Choroid plexus epithelial cell (primary cell): ENCODE measurements at places on chromosomes 11 and 22.
A peak's percentile ranks its signal among the peaks of the same experiment; 100 is the strongest.

GRCh38 chr11:65555693-65556231 is 2.4 kb downstream of the LTBP3 start:
- DNase-seq = peak; percentile 68

DNA sequence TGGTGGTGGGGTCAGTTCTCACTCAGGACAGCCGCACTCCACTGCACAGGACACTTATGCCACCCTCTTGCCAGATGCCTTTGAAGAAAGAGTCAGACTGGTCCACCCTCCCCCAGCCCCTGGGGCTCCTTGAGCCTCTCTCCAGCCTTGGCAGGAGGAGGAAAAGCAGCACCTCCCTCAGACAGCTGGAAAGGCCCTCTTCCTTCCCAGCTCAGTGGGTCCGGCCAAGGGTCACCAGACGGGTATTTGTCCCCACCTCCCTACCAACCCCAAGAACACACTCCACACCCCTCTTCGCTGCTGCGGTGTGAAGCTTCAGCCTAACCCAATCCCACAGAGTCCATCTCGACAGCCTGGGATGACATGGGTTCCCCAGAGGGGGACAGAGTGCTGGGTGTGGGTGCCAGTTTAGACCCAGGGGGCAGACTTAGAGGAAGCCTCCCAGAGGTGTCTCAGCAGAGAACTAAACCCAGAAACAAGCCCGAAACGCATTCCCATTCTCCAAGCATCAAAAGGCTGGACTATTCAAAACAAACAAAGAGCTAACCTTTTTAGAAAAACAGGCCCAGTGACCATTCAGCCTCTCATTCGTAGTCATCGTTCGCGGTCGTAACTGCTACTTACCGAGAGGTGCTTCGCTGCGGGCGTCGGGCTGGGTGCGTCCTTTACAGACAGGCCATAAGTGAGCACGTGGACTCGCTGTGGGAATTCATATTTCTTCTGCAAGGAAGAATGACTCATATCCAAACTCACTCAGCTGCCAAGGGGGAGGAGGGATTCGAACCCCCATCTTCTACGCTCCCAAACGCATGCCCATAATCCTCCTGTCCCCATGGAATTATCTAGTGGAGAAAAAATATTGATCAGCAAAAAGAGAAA is 57.5 kb upstream of the ANO1 start:
- DNase-seq = no peak

DNA sequence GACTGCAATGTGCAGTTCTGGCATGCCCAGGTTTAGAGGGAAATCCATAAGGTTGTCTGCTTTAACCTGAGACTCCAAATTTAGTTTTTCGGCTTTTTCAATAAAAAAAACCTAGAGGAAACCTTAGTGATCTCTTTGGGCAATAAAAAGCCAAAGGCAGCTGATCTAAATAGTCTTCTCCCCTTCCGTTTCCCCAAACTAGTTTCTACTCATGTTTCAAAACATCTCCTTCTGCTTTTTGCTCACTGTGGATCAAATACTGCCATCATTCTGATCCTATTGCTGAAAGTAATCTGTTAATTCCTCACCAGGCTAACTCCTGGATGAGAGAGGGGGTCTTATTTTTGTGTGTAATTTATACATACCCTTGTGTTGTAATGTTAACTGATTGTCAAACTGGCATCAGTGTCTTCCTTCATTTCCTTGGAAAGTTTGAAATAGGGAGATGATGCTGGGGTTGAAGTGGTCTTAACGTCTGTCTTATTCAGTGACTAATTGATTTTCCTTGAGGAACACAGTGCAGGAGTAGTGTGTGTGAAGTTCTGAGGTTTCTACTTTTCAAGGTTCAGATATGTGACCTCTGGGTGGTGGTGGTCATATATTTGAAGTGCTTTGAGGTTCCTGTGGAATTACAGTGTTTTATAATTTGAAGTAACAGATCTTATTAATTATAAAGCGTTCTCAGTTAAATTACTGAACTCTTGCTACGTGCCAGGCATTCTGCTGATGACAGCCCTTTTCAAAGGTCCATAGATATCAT is 55.0 kb downstream of the ARHGAP42 start:
- DNase-seq = no peak

GRCh38 chr22:47927648-47928210 is 1165.3 kb downstream of the TBC1D22A start:
- no peak for DNase-seq

GRCh38 chr11:8192016-8192895 is 23.4 kb upstream of the RIC3 start:
- peak; percentile 85 for DNase-seq

DNA sequence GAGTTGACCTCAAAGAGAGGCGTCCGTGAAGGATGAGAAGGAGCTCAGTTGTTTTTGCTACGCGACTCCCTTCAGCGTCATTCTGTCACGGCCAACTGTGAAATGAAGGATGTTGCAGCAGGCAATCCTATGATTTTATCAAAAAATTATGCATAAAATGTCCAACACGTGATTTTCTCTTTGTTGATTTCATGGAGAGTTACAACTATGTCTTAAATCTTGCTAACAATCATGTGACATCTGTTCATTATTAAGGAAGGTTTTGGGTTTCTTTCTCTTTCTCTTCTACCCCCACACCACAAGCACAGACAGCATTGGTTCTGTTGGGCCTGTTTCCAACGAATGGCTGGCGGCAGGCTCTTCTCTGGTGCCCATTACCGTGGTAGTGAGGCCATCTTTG is 3.7 kb downstream of the KRTAP5-4 start:
- no peak for DNase-seq
